ENCODE measurements at places on chromosomes 13 and 19.

GRCh38 chr19:38503077-38503410 lies 69.6 kb downstream of the RYR1 start:
- no peak for DNase-seq

DNA sequence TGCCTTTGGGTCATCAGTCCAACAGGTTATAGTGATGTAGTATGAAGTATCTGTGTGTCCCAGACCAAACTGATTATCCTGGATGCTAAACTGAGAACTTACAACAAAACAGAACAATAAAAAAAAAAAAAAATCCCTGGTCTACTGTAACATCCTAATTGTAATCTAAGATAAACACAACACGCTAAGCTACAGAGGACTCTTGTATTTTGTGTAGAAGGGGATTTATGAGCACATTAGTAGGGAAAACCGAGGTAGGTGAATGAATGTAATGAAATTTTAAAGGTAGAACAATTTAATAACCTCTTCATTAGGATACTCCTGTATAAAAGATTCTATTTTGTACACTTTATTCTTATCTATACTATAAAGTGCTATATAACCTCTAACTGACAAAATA lies 424.1 kb downstream of the NDFIP2 start:
- DNase-seq, result no peak

DNA sequence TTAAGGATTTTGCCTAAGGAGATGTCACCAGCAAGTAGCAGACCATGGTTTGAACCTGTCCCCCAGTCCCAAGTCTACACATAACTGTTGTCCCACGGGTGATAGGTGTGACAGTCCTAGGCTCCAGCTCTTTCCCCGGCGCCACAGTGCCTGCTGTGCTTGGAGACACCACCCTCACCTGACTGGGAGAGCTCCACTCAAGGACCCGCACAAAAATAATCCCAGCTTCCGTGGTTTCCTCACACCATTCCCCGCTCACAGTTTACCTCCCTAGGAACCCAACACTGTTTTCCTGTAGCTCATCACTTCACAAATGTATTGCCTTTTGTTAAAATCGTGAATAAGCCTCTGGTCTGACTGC lies 19.8 kb upstream of the RASA3 start:
- no peak for DNase-seq

DNA sequence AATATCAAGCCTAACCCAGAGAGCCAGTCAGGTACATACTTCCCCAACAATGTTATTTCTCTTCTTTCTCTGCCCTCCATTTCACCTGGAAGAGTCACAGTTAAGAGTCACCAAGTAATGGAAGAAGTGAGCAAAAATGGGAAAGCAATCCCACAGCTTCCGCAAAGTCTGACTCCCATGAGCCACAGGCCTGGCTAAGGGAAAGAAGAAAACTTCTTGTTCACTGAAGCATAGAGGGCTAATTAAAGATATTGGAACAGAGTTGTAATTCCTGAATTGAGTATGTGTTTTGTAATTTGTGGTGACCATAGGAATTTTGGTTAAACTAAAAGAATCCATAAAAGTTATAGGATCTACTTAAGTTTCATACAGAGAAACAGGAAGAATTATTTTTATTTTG lies 830.9 kb upstream of the PCDH20 start:
- no peak for DNase-seq

DNA sequence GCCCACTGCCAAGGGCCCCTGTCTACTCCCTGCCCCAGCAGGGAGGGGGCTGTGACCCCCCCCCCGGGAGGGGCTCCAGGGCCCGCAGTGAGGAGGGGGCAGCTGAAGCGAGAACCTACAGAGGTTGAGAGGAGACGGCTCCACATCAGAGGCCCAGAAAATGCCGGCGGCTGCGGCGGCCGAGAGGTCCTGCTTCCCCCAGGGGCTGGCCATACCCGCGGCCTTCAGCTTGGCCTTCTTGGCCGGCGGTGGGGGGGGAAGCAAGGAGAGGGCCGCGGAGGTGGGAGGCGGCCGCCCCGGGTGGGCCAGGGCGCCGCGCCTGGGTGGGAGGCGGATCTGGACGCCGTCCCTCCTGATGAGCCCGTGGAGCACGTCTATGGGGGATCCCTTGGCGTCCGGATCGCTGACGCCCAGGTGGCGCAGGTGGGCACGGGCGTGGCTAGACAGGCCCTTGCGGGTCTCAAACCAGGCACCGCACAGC lies 9.2 kb upstream of the AKAP8L start:
- DNase-seq, result no peak

GRCh38 chr19:46926170-46927071 lies 65.6 kb downstream of the ARHGAP35 start:
- no peak for DNase-seq

- no peak for DNase-seq
Observed at GRCh38 chr19:616062-616700, 17.2 kb downstream of the POLRMT start.

GRCh38 chr19:1040476-1041271 lies 767 bp downstream of the ABCA7 start:
- DNase-seq, result peak; percentile 88

GRCh38 chr19:38862321-38863059 lies 12.7 kb upstream of the HNRNPL start:
- DNase-seq, result no peak

DNA sequence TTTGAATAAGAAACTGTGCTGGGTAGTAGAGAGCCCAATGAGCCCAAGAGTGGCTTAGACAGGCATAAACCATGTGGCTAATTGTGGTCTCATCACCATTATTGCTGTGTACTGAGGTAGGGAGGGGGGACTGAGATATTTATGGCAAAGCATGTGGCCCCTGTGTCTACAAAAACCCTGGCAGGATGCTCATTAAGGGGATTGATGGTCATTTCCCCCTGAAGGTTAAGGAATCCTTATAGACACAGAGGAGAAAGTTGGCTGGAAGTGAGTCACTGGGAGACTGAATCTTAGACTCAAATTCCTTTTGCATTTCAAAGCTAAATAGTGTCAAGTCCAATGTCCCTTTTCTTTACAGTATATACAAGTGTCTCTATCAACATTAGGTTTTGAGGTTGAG lies 9.8 kb upstream of the DACT3 start:
- DNase-seq, result no peak

GRCh38 chr13:99698816-99699099 lies 197.5 kb downstream of the TM9SF2 start:
- no peak for DNase-seq

GRCh38 chr13:21060338-21061028 lies 903 bp downstream of the LATS2 start:
- no peak for DNase-seq

DNA sequence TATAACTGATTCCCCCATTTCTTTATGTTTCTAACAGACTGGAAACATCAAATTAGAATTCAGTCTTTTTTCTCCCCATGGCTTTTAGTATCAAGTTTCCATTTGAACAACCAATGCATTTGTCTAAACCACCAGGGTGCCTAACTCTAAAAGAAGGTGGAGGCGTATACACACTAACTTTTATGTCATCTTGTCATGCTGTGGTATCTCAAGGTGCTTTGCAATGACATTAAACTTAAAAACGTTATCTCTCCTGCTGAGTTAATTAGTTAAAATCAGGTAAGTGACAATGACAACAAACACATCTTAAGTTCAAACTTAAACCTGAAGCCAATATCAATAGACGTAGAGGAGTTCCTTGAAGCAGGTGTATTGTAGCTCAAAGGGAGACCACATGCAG lies 1001.7 kb downstream of the PCDH17 start:
- no peak for DNase-seq

DNA sequence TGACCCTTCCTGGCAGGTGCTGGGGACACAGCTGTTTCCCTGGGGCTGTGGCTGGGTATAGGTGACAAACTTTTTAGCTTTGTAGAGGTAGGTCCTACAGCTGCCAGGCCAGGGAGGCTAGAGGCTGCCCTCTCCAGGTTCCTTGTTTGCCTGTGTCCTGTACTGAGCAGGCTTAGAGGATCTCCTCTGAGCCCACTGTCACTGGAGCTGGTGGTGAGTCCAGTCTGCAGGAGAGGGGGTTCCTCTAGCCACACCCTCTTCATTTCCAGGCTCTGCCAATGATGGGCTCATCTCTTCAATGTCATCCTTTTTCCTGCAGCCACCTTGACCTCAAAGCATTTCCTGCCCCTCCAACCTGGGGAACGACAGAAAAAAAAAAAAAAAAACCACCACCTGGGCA lies 12.6 kb upstream of the RAB11B start:
- DNase-seq, result no peak

DNA sequence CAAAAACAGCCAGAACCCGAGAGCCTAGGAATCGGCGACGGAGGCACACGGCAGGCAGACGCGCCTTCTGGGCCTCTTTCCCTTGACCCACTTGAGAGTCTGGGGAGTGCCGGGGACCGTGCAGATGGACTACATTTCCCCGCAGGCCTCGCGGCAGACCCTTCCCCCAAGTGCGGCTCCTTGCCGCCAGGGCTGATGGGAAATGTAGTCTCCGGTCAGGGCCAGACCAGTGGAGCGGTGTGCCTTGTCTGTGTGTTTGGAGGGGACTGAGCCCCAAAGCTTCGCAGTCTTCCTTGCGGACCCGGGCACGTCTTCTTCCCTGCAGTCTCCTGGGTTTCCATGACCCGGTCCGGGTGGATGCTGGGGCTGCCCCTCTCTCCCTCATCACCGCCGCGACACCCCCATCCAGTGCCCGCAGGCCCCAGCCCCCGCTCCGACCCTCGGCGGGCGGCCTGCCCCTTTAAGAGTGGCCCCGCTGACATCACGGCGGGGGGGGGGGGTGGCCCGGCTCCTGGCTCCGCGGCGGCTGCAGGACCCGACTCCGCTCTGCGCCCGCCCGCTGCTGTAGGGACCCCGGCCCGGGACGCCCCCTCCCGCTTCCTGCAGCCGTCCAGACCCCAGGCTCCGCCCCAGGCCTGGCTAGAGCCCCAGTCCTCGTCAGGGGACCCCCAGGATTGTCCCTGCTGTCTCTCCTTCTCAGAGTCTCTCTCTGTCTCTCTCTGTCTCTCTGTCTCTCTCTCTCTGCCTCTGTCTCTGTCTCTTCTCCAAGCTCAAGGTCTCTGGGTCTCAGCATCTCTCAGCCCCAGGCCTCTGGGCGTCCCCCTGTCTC lies 758 bp upstream of the CACNG7 start:
- peak; percentile 36 for DNase-seq

- no peak for DNase-seq
Observed at GRCh38 chr13:51815848-51816247, 11.9 kb upstream of the DHRS12 start.

GRCh38 chr19:58218899-58219298 lies 9.8 kb upstream of the ZNF544 start:
- peak; percentile 22 for DNase-seq

GRCh38 chr19:17411801-17412200 lies 6.4 kb upstream of the BST2 start:
- DNase-seq, result no peak

- DNase-seq, result no peak
Observed at GRCh38 chr19:2798733-2799132, 13.4 kb downstream of the THOP1 start.

DNA sequence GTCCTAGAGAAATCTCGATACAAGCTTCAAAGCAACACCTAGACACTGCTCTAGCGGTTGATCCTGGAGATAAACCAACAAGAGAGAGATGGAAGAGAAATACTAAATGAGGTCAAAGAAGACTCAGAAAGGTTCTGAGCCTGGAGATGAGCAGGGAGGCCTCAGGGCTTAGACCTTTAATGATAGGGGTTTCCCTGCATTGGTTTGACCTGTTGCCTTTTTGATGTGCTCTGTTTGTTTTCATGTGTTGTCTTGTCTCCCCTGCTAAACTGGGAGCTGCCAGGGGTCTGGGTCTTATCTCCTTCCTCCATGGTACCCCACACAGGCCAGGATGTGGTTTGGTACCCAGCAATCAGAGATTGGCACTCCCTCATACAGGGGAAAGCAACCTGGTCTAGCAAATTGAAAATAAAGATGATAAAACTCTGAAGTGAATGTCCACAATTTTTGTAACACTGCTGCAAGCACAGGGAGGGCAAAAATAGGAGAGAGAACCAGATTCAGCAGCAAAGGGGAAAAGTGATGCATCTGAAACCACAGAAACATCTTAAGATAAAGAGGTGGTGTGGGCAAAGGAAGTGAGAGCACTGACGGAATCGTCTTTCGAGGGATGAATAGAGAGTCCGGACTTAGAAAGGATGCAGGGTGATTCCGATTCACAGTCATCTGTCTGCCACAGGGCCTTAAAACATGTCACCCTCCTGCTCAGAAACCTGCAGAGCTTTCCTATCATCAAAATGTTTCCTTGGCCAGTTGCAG lies 3.5 kb downstream of the FFAR2 start:
- no peak for DNase-seq

DNA sequence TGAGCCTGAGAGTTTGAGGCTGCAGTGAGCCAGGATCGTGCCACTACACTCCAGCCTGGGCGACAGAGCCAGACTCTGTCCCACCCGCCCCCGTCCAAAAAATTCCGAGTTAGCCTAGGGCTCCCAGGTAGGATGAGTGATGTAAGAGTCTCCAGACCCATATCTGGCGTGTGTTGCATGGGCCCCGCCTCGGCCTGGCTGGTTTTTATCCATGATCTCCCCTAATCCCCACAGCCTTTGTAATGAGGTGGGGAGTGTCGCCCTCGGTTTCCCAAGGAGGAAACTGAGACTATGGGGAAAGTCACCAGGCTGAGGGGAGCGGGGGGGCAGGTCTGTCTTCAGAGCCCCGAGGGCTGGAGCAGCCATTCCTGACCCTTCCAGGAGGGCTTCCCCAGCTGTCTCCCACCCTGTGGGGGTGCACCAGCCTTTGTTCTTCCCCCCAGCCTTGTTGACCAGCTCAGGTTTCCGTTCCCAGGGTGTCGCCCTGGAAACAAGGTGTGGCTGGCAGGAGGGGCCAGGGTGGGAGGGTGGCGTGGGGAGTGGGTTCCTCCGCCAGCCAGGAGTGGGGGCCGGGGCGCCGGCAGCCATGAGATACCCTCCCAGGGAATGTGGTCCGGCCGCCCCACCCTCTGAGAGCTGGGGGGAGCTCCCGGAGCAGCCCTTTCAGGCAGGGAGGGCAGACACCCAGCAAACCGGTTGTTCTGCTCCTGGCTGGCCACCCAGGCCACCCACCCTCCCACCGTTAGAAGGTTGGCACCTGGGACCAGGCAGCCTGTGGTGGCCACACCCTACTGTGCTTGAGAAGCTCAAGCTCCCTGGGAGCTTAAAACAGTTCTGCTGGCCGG lies 11.5 kb downstream of the MYH14 start:
- no peak for DNase-seq

- no peak for DNase-seq
Observed at GRCh38 chr13:78102741-78103140, 184.1 kb upstream of the EDNRB start.

DNA sequence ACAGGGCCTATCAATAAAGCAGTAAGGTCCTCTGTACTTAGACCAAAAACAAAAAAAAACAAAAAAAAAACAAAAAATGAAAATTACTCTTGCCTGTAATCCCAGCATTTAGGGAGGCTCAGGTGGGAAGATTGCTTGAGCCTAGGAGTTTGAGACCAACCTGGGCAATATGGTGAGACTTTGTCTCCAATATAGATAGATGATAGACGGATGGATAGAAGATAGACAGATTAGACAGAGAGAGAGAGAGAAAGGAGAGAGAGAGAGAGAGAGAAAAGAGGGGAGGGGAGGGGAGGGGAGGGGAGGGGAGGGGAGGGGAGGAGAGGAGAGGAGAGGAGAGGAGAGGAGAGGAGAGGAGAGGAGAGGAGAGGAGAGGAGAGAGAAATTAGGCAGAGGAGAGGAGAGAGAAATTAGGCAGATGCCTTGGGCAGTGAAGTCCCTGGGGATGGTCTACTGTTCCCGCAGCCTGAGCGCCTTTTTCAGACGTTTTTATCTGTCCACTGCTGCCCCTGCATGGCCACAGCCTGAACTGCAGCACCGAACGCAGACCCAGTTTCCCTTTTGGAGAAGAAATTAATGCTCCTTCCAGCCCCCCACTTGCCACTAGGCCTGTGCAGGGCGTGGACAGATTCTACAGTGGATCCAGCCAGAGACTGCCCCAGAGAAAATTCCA lies 9.8 kb upstream of the ZNF627 start:
- peak; percentile 64 for DNase-seq

- no peak for DNase-seq
Observed at GRCh38 chr13:69980799-69981198, 126.8 kb upstream of the ATXN8OS start.

Measured in stimulated activated CD4-positive, alpha-beta T cell treated with anti-CD3 and anti-CD28 coated beads, TNF-alpha, amount 100 ng/mL, for 48 hours (primary cell).